ENCODE measurements at places on chromosomes 2 and 18.
A peak's percentile ranks its signal among the peaks of the same experiment; 100 is the strongest.

GRCh38 chr2:460861-461260 is 173.0 kb upstream of the ALKAL2 start:
- no peak for DNase-seq

GRCh38 chr2:182291296-182291695 is 135.5 kb downstream of the PDE1A start:
- DNase-seq: no peak

GRCh38 chr2:60826111-60826510 is 55.3 kb upstream of the REL start:
- peak; percentile 61 for DNase-seq

DNA sequence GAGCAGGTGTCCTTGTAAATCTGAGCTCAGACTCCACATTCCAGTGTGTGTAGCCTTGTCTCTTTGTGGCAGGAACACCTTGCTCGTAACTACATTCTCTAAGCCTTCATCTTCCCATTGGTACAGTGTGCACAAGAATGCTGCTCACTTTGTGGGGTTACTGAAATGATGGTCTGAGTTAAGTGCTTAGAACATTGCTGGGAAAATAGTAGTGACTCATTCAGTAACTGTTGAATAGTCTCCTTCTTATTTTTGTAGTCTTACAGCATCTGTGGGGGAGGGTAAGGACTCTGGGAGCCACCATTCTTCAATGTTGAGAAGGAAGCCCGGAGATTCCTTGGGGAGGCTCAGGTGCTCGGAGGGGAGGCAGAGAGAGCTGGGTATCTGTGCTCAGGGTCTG is 236.0 kb upstream of the HDAC4 start:
- DNase-seq: no peak

DNA sequence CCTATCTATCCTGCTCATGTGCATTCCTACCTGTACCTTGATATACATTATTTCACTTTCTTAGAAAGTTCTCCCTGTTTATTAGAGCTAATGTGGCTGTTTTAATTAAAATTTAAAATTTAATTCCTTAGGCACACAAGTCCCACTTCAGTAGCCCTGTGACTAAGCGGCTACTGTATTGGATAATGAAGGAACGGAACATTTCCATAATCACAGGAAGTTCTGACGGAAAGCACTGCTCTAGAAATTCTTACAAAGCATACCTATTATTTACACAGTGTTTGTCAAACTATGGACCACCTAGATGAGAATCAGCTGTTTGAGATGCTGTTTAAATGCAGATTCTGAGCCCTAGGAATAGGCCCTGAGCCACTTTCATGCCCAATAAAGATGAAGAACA is 13.2 kb downstream of the GREB1L start:
- DNase-seq: no peak

DNA sequence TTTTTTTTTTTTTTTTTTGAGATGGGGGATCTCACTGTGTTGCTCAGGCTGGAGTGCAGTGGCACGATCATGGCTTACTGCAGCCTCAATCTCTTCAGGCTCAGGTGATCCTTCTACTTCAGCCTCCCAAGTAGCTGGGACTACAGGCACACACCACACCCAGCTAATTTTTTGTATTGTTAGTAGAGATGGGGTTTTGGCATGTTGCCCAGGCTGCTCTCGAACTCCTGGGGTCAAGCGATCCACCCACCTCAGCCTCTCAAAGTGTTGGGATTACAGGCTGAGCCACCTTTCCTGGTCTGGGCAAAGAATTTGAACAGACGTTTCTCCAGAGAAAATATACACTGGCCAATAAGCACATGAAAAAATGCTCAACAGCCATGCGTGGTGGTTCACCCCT is 2.9 kb upstream of the SNRNP200 start:
- DNase-seq: no peak

DNA sequence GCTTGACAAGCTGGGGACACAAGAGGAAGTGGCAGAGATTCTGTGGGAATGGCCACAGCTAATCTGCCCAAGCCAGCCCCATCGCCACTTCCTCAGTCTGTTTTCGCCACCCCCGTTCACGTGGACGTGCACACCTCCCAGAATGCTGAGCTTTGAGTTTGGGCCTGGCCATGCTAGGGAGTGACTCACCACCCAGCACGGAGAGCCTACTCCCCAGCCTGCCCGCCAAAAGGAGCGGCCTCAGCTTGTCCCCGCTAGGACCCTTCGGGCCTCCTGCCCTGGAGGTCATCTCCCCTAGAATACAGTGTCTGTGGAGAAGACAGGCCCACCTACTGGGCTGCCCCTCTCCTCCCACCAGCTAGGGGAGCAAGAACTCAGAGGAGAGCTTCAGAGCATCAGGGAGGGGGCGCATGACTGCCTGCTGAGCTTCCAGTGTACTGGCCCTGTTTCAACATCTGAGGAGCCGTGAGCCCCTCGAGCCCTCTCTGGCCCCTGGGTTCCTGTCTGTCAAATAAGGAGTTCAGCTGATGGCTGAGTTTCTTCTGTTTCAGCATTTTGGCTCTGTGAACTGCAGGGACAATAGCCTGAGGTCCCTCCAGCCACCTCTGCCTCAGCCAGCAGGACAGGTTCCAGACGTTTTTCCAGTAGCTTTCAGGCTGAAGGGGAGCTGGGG is 5.1 kb downstream of the SLC35F6 start:
- peak; percentile 97 for DNase-seq

DNA sequence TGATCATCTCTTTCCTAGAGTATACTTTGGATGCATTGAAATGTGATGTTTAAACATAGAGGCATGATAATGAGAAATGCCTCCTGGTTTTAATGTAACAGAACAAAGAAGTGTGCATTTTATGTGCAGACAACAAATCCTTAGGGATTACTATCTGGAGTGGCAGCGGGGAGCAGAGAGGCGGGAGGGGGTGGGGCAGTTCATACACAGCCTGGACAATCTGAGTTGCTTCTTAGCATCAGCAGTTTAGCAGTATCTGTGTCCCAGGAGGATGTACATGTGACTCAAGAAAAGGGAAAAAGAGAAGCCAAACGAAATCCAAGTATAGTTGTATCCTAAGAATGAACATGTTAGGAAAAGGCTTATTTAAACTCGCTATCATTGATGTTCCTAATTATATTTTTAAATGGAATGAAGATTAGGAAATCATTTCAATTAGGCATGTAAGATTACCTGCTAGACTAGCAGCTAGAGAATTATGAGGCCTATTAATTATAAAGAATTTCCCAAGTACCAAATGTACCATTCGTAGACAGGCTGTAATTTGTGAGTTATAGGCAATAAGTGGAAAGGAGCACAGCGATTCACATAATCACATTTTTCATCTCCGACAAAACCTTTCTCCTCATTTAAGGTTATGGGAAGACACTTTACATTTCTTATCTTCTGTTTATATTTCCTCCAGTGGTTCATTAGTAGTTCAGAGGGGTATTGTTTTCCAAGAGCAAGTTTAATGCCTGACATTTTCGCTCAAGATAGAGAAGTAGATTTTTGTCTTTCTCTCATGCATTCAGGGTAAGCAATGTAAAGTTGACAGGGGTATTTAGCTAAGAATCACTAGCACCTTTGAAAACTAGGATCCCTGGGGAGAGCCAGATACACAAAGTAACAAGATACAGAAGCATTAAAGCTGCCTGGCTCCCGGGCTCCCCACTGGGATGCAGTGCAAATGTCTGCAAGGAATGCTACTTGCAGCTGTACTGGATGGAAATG is 141.3 kb upstream of the NOSTRIN start:
- no peak for DNase-seq

DNA sequence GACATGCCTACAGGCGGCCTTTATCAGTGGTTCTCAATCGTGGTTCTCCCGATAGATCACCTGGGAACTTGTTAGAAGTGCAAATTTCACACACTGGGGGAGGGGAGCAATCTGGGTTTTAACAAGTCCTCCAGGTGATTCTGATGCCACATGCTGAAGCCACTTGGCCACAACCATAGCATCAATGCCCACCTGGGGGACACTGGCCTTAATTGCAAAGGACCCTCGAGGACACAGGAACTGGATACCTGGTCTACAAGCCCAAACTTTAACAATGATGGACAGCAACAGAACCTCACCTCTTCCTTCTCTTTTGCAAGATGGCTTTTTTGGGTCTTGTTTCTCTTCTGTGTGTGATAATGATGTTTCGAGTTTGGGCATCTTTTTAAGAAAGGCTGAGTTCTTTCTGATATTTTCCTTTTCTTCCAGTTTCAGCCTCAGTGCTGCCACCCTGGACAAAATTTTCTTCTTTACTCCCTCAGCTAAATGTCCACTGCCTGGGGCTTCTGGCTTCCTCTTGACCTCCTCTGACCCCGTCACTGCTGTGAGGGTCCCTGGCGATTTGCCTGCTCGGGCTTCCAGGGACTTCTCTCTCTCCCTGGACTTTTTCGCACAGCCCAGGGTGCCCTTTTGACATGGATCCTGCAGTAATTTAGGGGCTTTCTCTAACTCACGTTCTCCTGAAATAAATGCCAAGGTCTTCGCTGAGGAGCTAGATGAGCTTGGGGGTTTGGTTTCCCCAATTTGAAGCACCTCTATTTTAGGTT is 94.2 kb downstream of the ALPK2 start:
- no peak for DNase-seq

GRCh38 chr2:241036397-241036963 is 38.1 kb downstream of the SNED1 start:
- DNase-seq: no peak

- DNase-seq: no peak
These were observed 41.1 kb downstream of the COBLL1 start for GRCh38 chr2:164800572-164800971.

GRCh38 chr2:62597323-62597722 is 91.3 kb upstream of the TMEM17 start:
- no peak for DNase-seq
